Subcutaneous preadipocyte (primary cell): ENCODE measurements at places on chromosomes 5 and 9. TPM values are rescaled to one million over a fixed set of nuclear protein-coding genes. Genes with fewer than 3 reads are reported as not detected.

CDKN2B gene
- 9.2 and 29.1 TPM in 2 replicates for total RNA-seq

SLC25A2 gene
- total RNA-seq: 0.37 and 0.39 TPM in 2 replicates

CD14 gene
- total RNA-seq: 0.73 and 0.98 TPM in 2 replicates

REEP2 gene
- 2.2 and 4.8 TPM in 2 replicates for total RNA-seq

GABRA1 gene
- total RNA-seq: not detected in 2 replicates

PTGDS gene
- 0.59 and 4.8 TPM in 2 replicates for total RNA-seq

SLC27A6 gene
- total RNA-seq: under 0.01 and 0.37 TPM in 2 replicates

PCDHGA2 gene
- total RNA-seq: 1.4 and 1.5 TPM in 2 replicates

FCN1 gene
- total RNA-seq: not detected in 2 replicates

GHR gene
- total RNA-seq: 7.4 and 11.8 TPM in 2 replicates
